ENCODE measurements at places on chromosomes 13 and 19. TPM values are rescaled to one million over a fixed set of nuclear protein-coding genes. Genes with fewer than 3 reads are reported as not detected.

DNA sequence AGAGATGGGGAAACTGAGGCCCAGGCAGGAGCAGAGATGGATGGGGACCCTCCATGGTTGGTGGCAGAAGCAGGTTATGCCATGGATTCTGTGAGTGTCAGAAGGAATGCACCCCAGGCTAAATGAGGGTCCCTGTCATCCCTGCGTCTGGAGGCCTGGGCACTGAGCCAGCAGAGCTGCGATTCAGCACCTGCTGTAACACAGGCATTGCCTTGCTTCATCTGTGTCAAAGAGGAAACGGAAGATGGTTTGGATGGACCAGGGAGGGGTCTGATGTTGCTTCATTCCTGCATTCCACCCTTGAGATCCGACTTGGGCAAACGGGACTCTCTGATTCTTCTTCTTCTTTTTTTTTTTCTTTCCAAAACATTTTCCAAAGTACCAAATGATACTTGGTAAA lies 1.2 kb downstream of the C5AR1 start:
- DNase-seq: no peak

DNA sequence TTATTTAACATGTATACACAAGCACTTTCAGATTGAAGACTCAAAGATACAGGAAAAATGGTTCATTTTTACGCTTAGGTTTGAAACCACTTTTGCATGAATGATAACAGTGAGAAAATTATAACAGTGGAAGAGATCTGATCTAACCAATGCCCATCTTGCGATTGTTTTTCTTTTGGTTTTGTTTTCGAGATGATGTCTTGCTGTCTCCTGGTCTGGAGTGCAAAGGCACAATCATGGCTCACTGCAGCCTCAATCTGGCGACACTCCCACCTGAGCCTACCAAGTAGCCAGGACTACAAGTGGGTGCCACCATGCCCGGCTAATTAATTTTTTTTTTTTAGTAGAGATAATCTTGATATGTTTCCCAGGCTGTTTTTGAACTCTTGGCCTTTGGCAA lies 10.2 kb upstream of the EID2 start:
- no peak for DNase-seq

- peak; percentile 94 for DNase-seq
Observed at GRCh38 chr19:49801966-49802661, 11.0 kb downstream of the FUZ start.

- no peak for DNase-seq
Observed at GRCh38 chr13:48492470-48493065, 40.3 kb downstream of the RCBTB2 start.

GRCh38 chr13:77833331-77833863 lies 85.2 kb downstream of the EDNRB start:
- no peak for DNase-seq

DNA sequence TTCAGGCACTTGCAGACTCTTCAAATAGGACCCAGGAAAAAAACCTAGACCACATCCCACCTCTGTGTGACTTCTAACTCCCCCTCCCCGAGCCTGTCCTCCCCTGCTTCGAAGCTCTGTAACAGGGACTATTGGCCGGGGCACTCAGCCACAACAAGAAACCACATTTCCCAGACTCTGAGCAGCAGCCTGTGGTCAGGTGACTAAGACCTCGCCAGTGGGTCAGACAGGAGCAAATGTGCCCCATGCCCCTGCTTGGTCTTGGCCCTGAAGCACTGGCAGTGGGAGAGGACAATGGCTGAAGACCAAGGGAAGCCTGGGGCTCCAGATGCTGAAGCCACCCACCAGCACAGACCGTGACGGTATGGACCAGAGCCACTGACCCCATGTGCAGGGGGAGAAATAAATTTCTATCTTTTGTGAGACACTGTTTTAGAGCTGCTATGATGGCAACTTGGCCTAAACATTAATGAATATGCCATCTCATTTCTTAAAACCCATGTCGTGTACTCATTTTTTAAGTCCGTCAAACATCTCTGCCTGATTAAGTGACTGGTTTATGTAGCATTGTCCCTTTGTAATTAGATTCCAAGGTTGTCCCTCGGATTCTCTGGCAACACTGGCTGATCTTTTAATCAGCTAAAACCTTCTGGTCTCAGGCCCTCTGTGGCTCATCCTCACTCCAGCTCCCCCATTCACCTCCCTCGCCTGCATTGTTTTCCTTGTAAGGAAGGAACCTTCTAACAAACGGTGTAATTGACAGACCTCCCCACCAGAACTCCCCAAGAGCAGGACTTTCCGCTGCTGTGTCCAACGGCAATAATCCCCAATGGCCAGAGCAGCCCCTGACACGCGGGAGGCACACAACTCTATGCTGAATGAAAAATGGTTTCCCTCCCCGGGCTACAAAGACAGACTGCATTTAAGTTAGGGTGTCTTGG lies 98.4 kb downstream of the STK24 start:
- DNase-seq: peak; percentile 70

- no peak for DNase-seq
Observed at GRCh38 chr13:50344717-50345116, 329.5 kb downstream of the KCNRG start.

GRCh38 chr19:45761714-45762113 lies 7.3 kb downstream of the SIX5 start:
- DNase-seq: peak; percentile 86

DNA sequence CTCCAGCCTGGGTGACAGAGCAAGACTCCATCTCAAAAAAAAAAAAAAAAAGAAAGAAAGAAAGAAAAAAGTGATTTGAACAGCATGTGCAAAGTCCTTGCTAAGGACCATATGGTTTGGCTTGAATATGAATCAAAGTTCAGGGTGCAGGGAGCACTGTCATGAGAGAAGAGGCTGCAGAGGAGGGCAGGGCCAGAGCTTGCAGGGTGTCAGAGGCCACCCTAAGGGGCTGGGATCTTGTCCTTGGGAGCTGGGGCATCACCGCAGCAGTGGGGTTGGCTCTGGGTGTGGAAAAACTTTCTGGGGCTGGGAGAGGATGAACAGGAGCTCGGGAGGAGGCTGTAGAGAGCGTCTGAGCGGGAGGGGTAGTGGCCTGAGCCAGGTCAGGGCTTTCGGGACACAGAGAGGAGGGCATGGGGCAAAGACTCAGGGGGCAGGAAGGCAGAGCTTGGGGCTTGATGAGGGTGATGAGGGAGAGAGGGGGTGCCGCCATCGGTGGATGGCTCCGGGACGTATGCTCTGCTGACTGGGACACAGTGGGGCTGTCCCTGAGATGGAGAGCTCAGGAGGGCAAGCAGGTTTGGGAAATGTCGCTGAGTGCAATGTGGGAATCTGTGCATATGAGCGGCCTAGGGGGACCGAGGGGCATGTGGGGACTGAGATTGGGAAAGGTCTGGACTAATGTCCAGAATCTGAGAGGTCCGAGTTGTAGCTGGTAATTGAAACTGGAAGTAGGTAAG lies 3.0 kb downstream of the TRPM4 start:
- no peak for DNase-seq

DNA sequence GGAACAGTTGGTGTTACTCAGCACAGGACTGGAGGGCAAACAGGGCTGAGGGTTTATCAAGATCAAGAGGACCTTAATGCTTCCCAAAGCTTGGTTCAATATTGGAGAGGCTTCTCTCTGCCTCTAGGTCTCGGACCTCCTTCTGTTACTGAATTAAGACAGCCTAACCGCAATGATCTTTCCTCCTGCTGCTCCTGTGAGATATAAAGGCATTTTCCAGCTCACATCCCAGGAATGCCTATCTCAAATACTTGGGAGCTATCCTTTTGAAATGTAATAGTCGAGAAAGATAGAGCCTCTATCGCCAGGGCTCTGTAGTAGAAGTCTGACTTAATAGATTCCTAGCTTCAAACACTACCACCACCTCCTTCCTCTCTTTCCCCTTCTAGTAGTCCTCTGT lies 1475.0 kb downstream of the SLITRK1 start:
- DNase-seq: no peak

DNA sequence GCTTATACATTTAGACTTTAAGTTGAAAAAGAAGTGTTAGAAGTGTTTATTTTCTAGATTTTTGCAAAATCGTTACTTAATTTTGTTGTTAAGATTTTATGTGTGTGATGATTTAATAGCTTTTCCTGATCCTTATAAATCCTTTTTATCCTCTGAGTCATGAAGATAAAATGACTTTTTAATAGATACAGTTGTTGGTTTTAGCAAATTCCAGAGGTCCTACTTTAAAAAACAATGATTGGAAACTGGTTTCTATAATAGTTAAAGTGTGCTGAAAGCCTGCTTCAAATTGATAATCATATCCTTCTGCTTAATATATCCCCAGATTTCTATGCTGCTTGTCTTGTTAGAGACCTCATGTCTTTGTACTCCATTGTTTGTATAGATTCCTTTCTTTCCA lies 39.0 kb downstream of the RNASEH2B start:
- DNase-seq: no peak

DNA sequence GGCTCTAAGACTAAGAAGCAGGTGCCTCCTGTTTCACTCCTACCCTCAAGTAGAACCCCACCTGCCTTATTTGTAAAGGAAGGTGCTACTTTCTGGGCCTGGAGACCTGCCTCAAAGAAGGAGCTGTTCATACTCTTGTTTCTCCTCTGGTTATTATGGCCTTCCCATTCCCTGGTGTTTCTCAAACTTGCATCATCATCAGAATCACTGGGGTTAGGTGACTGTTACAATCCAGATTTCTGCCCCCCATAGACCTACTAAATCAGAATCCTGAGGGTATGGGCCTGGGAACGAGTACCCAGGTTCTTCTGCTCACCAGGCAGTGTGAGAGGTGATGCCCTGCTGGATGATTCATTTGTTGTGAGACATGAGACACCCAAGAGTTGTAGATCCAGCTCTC lies 18.4 kb downstream of the SAMD4B start:
- DNase-seq: no peak

- no peak for DNase-seq
Observed at GRCh38 chr13:74246487-74246886, 112.3 kb upstream of the KLF12 start.

DNA sequence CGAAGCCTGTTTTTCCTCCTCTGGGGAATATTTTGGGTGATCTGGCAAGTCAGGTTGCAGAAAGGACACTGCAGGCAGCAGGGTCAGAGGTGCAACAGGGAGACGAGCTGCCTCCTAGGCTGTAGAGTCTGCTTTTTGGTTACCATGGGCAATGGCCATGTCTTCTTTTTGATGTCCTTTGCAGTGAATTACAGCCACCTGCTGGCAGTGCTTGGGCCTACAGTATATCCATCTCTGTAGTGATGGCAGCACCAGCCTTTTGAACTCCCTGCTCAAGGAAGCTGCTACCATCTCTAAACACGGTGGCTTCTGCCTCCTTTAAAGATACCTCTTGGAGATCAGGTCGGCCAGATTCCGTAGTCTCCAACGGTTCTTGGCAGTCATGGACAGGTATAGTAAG lies 73.9 kb downstream of the WTIP start:
- peak; percentile 80 for DNase-seq

- DNase-seq: no peak
Observed at GRCh38 chr13:106343836-106344235, 191.6 kb downstream of the EFNB2 start.

GRCh38 chr13:51821606-51822005 lies 17.6 kb upstream of the DHRS12 start:
- no peak for DNase-seq

GRCh38 chr19:18634612-18635297 lies 2.1 kb upstream of the KLHL26 start:
- DNase-seq: no peak

DNA sequence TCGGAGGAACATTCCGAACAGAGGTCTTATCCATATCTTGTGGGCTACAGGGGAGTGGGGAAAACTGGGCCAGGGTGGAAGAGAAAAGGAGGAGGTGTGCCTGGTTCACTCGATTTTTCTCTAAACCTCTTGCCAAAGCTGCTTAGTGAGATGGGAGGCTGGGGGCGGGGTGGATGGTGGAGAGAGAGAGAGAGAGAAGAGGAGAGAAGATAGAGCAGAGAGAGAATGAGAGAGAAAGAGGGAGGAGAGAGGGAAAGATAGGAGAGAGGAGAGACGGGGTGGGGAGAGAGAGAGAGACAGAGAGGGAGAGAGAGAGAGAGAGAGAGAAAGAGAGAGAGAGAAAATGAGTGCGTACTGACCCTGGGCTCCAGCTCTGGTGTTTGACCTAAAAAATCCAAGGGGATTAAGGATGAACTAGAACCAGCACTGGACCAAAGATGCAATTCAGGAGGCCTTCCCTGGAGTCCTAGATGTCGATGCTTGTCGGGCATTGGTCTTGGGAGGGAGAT lies 14.1 kb downstream of the NOVA2 start:
- DNase-seq: no peak

DNA sequence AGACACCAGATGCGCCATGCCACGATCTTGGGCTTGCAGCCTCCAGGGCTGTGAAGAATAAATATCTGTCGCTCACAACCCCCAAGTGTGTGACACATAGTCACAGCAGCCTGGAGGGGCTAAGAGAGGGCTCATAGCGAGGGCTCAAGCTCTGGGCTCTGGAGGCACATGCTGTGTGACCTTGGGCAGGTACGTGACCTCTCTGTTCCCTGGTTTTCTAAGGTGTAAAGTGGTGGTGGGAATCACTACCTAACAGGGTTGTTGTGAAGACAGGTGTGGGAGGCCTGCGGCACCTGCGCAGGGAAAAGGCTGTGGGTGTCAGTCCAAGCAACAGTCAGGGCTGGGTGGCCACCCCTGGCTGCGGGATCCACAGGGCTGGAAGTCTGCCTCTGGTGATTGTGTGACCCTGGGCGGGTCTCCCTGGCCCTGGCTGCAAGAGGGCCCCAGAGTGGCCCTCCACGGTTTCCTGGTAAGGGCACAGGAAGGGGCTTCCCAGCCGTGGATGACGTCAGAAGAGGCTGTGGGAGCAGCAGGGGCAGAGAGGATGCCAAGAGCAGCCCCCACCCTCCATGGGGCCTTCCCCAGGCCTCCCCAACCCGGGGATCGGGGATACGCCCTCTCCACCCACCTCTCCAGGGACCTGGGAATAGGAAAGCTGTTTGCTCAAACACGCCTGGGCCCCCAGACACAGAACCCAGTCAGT lies 218.8 kb upstream of the SGCG start:
- peak; percentile 30 for DNase-seq

DNA sequence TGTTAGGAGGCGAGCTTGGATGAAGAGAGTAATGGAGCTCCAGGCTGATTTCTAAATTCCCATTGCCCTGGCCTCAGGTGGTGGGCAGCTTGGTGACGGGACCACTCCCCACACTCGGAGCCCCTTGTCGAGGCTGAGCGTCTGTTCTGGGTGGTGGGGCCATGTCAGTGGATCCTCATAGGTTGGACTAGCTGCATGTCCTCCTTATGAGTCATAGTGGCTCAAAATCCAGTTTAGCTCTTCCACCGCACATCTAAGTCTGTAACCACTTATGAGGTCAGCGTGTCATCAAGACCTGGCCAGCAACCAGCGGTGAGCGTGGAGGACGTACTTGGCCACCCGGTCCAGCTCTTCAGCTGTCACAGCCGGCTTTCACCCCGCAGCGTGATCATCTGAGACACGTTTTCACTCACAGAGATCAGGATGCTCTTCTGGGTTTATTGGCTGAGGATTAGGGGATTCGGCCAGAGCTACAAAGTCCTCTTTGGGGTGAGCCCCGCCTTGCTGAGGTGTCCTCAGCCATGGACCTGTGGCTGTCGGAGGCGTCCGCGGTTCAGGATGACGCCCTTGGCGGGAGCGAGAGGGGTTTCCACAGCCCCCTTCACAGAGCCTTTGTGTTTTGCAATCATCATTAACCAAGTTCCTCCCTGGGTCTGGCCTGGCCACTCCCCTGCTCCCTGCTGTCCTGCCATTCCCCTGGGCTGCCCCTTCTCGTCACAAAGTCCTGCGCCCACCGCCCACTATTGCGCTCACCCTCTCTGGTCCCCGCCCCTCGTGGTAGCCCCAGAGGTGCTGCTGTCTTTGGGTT lies 41.9 kb downstream of the ADPRHL1 start:
- no peak for DNase-seq

- no peak for DNase-seq
Observed at GRCh38 chr19:1363599-1363998, 20.1 kb upstream of the NDUFS7 start.

The PSG1 gene
- not detected for total RNA-seq

The ZNF558 gene
- 8.9 TPM for total RNA-seq

The ADGRE1 gene
- not detected for total RNA-seq

The ZNF525 gene
- total RNA-seq: 46.9 TPM

The TMEM38A gene
- total RNA-seq: 6.8 TPM
